Stimulated activated CD8-positive, alpha-beta memory T cell treated with anti-CD3 and anti-CD28 coated beads, Interleukin-2, amount 100 ng/mL, for 48 hours (primary cell): ENCODE measurements at places on chromosomes 12 and 14.

DNA sequence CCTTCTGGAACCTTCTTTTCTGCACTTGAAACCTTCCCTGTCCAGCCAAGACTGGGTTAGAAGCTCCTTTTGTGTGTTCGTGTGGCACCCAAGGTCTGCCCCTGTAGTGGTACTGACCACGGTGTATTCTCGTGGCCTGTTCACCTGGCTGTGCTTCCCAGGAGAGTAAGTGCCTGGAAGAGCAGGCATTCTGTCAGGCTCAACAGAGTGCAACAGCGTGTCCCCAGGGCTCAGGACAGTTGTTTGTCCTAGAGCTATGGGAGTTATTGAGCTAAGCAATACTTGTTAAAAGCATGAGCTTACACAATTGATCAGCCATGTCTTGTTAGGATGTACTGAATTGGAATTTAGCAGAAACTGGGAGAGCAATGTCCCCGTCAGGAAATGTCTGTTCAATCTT, 12.9 kb upstream of the SLC38A2 start:
- DNase-seq, result no peak

GRCh38 chr14:64715628-64716412, 11.6 kb downstream of the PLEKHG3 start:
- no peak for DNase-seq

- no peak for DNase-seq
Measured at GRCh38 chr12:24062642-24063245, 113.3 kb upstream of the SOX5 start.

DNA sequence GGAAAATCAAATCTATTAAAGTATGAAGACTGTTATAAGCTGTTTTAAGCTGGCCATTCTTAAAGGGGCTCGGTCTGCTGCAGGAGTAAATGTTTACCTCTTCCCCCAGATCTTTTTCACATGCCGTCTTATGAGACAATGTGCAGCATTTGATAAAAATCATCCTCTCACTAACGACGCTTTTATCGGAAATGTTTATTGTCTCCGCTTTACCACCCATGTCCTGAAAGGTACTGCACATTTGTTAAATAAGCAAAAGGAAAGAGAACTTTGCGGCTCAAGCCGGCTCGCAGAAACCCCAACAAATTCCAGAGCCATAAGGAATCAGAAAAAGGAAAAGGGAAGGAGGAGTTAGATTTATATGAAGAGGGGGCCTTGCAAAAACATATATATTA, 137.8 kb downstream of the HMGA2 start:
- DNase-seq, result no peak

DNA sequence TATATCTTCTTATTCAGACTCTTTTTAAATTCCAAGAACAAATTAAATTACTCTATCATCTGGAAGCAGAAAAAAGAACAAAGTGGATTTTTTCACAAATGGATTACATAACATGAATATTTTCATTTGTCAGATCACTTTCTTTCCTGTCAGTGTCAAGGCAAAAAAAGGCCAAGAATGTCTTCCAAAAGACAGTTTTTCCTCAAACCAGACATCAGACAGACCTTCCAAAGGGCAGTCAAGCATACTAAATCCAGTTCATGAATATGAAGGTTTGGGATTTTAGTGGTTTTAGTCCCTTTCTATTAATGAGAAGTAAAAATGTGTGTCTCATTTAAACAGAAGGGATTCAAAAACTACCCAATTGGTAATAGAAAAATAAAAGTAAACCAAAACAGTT, 336.0 kb downstream of the CEP128 start:
- DNase-seq, result no peak

DNA sequence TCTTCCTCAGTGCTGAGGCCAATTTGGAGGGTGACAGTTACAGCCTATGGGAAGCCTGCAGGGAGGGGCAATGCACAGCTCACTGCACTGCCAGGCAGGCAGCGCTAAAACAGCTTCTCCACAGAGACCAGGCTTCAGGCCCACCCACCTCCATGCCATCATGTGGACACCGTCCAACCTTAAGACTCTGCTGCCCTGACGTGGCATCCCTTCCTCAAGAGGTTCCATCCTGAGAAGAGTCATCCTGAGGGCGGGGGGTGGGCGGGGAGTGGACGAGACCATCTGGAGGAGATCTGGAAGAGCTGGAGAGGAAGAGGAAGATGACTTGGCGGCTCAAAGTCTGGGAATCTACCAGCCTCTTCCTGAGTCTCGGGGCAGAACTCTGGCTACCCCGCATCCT, 8.4 kb upstream of the ACVRL1 start:
- DNase-seq, result no peak

GRCh38 chr14:102951799-102952198, 29.3 kb downstream of the AMN start:
- DNase-seq, result no peak

GRCh38 chr12:8951744-8952143, 2.3 kb upstream of the M6PR start:
- DNase-seq, result no peak

GRCh38 chr14:70789961-70790360, 19.4 kb downstream of the MAP3K9 start:
- DNase-seq, result no peak

DNA sequence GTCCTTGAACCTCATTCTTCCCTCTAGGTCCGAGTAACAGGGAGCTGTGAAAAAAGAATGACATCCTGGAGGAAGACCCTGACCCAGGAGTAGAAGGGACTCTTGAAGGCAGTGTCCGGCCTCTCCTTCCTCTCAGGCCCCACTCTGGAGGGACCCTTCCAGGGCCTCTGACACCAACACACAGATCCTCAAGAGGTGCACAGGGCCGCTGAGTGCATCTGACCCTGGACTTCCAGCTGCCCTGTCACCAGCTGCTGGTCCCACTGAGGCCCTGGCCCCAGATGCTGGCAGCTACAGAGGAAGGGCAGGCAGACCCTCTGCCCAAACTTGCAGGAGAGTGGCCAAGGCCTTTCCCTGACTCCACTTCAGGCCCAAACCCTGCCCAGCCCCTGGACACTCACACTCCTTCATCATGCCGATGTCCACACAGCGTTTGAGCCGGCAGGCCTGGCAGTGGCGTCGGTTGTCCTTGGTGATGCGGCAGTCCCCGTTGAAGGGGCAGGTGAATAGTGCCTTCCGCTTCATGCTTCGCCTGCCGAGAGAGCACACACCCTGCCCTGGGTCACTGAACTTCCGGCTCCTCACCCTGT, 40.1 kb downstream of the VDR start:
- no peak for DNase-seq

- DNase-seq, result no peak
Measured at GRCh38 chr12:81043979-81044740, 33.7 kb upstream of the ACSS3 start.

- no peak for DNase-seq
Measured at GRCh38 chr14:77099425-77100167, 1.5 kb downstream of the CIPC start.

GRCh38 chr14:29895591-29896083, 32.0 kb downstream of the PRKD1 start:
- no peak for DNase-seq

- no peak for DNase-seq
Measured at GRCh38 chr14:64062381-64063115, 209.7 kb downstream of the SYNE2 start.

DNA sequence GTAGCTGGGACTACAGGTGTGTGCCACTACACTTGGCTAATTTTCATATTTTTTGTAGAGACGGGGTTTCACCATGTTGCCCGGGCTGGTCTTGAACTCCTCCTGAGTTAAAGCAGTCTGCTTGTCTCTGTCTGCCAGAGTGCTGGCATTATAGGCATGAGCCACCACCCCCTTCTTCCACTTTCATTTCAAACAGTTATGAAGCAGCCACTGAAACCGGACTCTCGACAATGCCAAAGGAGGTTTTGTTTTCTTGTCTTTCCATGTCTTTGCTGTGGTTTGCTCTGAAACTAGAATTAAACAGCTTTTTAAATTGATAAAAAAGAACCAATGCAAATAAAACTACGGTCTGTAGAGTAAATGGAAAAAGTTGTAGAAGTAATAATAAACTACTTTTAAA, 30.4 kb downstream of the RAP1B start:
- no peak for DNase-seq

DNA sequence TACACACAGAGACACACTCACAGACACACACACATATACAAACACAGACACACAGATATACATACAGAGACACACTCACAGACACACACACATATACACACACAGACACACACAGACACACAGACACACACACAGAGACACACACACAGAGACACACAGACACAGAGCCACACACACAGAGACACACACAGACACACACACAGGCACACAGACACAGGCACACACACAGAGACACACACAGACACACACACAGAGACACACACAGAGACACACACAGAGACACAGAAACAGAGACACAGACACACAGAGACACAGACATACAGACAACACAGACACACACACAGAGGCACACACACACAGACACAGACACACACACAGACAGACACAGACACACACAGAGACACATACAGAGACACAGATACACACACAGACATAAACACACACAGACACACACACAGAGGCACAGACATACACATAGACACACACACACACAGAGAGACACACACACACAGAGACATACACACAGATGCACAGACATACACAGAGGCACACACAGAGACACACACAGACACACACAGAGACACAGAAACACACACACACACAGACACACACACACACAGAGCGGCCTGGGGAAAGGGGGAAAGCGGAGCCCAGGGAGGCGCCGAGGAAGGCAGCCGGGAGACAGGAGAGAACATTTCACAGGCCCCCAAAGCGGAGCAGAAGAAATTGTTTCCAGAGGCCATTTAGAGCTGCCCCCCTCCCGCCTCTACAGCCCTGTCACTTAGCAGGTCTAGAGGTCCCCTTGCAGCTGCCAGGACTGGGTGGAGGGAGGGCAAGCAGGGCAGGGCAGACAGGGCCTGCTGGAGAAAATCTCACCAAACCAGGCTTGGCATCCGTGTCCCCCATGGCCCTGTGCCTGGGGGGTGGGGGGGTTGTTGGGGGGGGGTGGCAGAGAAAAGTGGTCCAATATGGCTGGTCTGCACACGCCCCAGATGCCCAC, 38.9 kb downstream of the SERPINA3 start:
- DNase-seq, result no peak

DNA sequence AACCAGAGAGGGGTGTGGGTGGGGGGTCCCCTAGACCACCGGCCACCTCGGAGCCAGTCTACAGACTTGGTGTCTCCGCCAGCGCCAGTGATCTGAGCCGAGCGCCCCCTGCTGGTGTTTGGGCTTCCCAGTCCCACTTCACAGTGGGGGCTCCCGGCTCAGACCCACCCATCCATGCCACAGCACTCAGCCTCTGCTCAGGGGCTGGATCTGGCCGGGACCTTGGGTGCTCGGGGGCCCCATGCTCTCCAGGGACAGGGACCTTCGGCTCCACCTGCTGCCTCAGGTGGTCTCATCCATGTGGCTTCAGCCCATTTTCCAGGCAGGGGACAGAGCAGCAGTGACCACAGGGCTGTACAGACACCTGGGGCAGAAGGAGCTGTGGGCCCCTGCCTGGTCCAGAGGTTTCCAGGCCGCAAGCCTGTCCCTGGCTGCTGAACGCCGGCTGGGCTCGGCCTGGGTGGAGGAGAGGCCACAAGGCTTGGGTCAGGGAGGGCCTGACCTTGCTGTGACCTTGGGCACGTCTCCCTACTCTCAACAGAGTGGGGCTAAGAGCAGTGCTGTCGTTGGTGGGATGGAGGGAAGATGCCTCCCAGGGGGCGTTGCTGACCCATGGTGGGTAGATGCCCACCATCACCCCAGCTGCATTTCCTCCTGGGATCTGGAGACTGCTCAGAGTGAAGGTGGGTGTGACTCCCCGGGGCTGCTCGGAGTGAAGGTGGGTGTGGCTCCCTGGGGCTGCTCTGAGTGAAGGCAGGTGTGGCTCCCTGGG, 86.3 kb downstream of the KIF26A start:
- peak; percentile 45 for DNase-seq

- DNase-seq, result no peak
Measured at GRCh38 chr14:24409956-24410355, 11.2 kb downstream of the NYNRIN start.

DNA sequence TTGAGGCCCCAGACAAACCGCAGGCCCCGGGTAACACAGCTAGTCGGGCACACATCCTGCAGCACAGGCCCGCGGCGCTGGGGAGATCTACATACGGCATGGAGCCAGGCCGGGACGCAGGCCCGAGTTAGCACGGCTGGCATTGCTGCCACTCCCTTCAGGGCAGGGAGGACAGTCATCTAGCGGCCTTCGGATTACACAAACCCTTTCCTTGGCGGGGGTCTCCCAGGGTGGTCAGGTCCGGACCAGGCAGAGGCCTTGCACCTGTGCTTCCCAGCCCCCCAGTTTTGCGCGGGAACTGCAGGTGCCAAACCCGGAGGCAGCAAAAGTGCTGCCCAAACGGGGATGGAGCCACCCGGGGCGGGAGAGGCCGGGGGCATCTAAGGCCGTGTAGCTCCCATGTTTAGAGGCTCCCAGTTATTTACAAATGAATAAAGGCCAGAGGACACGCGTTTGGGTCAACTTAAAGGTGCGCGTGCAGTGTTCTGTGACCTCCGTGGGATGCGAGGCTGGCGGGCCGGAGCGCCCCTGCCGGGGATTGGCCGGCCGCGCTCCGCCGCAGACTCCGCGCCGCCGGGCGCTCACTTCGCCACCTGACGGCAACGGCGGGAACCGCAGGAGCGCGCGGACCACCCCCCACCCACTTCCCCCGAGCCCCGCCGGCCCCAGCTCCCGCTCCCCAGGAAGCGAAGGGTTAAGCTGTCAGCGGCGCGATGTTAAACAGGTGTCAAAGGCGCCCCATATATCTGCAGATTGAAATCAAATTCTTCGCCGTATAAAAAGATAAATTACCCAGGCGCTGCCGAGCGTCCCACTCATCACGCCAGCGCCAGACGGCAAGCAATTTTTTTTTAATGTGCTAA, 18.1 kb downstream of the VSX2 start:
- peak; percentile 44 for DNase-seq
